HuH-7.5 (cell line): ENCODE measurements at places on chromosomes 16 and 17.

- no peak for DNase-seq
Observed at GRCh38 chr17:65697661-65698060, 136.2 kb upstream of the AXIN2 start.

DNA sequence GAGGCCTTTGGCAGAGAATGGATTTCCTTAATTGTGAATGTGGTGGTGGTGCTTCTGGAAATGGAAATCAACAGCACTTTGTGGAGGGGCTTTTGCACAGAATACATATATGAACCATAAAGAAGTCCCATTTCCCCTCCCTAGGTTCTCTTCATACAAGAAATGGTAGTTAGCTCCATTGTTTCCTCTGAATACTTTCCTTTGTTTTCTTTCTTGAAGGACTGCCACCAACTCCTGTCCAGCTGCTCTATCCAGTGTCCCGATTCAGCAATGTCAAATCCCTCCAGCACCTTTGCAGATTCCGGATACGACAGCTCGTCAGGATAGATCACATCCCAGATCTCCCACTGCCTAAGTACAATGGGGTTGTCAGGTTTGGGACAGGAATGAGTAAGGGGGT is 33.2 kb upstream of the ARHGAP23 start:
- DNase-seq, result no peak

- DNase-seq, result no peak
Observed at GRCh38 chr16:89864527-89864820, 8.9 kb upstream of the TCF25 start.

DNA sequence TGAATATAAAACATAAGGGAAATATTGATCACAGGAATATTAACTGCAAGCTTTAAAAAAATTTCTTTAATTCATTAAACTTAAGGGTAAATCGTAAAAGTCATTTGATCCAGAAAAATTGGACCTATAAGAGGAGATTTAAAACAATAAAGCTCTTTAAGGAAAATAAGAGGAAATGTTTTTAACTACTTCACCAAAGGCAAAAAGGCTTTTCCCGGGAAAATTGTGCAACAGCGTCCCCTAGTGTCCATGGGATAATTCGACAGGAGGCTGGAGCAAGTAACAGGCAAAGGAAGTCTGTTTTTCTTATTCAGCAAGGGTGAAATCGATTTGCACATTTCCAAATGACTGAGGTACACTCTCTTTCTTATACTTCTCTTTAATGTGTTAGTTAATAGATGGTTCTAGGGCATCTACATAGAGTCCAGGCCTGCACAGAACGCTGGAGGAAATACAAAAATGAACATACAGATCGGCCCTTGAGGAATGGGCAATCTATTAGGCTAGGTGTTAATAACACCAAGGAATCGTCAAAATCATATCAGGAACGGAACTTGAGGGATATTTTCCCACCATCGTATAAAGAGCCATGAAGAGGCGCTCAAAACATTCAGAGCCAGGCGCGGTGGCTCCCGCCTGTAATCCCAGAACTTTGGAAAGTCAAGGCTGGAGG is 61.4 kb downstream of the ZNF18 start:
- peak; percentile 11 for DNase-seq

GRCh38 chr17:74807441-74807840 is 31.3 kb upstream of the NAT9 start:
- no peak for DNase-seq

DNA sequence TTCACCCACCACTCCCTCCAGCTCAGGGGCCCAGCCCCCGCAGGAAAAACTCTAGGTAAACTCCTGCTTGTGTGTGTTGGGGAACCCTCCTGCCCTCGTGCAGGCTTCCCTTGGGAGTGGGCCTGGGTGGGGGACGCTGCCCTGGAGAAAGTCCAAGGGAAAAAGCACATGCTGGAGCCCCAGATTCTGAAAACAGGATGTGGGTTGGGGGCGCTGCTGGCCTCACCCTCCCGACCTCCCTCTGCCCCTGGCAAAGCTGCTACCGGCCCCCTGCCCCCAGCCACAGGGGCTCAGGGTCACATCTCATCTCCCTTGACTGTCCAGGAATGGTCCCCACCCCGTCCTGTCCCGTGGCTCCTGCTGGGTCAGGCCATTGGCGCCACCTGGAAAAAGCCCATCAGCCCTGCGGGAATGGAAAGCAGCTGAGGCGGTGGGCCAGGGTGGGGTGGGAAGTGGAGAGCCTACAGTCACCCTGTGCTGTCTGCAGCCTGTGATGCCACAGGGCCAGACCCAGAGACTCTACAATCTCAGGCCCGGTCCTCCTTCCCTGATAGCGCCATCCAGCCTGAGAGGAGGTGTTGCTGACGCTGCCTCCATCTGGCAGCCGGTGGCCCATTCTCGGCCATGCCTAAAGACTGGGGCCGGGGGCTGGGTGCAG is 2.5 kb upstream of the GJD3 start:
- DNase-seq, result no peak

DNA sequence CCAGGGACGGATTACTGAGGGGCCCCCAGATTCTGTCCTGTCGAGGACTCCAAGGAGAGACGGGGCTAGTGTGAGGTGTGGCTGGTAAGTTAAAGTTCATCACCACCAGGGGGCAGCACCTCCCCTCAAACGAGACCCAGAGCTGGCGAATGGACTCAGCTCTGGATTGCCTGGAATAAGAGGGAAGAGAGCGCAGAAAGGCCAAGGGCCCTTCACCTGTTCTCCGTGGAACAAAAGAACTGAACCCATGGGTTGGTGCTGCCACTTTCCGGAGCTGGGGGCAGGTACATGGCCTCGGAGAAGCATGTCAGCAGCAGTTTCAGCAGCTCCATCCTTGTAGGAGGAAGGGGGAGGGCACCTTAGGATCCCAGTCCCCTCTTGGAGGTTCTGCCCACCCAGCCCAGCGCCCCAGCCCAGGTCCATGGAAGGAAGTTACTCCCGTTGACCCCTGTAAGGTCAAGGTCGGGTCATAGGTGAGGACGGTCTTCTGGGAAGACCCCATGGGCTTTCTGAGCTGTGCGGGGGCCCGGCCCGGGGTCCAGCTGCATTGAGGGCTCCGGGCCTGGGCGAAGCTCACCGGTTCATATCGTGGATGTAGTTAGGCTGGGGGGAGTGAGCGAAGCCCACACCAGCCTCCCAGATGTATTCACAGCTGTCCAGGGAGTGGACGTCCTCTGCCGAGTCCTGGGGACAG is 10.8 kb downstream of the HID1 start:
- peak; percentile 90 for DNase-seq
